ENCODE measurements at places on chromosomes 1 and 21.

DNA sequence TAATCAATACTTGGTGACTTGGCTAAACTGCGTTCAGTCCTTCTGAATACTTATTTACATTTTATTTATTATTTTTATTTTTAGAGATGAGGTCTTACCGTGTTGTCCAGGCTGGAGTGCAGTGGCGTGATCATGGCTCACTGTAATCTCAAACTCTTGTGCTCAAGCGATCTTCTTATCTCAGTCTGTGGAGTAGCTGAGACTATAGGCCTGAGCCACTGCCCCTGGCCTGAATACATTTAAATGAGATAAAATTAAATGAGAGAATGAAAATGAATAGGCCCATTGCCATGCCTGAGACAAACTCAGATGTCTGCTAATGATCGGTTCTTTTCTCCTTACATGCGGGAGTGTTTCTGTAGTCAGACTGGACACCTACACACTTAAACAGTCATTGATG lies 86.0 kb downstream of the GALNT2 start:
- no peak for DNase-seq

DNA sequence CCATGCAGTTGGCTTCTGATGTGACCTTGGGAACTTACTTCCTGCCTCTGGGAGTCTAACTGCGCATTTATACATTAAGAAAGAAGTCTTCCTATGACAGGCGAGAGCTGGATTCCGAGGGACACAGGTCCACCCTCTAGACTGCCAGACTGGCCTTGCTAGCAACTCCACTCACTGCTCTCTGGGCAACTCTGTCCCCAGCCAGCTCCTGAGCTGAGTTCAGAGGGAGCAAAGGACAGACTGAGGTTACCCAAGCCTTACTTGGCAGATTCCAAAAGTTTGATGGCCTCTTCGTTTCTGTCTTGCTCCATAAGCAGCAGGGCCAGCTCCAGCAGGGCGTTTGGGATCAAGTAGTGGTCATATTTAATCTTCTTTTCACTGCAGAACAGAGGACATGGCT lies 41.8 kb downstream of the TTC39A start:
- DNase-seq: no peak

- DNase-seq: no peak
These were observed 23.7 kb downstream of the DHCR24 start for GRCh38 chr1:54863267-54863665.

GRCh38 chr1:193606035-193606434 lies 419.6 kb upstream of the B3GALT2 start:
- DNase-seq: no peak

DNA sequence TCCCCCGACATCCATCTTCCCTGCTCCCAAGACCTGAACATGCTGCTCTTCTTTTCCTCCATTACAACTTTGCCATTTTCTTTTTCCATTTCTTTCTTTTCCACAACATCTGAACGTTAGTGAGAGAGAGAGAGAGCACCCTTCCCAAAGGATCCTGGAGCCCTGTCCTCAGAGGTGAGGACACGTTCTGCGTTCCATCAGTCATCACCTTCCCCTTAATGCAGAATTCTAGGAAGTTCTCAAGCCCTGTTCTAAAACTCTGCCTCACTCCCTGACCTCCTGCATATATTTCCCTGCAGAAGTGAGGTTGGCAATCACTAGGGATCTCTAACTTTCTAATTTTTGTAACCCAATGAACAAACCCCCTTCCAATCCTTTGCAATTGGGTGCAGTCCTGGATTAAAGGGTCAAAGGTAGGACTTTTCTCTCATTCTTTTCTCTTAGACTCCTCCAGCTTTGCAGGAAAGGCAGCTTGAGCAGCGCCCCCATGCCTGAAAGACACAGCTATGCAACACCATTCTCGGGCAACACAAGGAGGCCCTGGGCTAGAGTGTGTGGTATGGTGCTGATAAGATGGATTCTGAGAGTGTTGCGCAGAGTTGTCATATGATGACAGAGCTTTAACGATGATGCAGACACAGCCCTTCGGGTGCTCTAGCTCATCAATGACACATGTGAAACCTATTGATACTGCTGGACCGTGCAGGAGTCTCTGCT lies 59.2 kb upstream of the TNR start:
- DNase-seq: no peak

DNA sequence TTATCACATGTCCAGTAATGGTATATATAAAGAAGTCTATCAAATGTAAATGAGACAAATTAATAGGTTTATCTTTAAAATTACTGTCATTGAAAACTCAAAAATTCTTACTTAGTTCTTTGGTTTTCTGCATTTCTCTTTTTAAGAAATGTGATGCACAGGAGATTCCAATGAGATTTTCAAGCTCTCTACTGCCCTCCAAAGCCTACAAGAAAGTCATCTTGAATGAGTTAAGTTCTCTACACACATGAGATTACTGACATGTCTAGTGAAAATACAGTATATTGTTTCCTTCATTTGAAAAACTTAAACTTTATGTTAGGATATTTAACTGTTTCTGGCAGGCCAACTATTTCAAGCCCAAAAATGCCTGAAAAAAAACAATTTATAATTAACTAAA lies 68.8 kb downstream of the ITGB3BP start:
- no peak for DNase-seq

DNA sequence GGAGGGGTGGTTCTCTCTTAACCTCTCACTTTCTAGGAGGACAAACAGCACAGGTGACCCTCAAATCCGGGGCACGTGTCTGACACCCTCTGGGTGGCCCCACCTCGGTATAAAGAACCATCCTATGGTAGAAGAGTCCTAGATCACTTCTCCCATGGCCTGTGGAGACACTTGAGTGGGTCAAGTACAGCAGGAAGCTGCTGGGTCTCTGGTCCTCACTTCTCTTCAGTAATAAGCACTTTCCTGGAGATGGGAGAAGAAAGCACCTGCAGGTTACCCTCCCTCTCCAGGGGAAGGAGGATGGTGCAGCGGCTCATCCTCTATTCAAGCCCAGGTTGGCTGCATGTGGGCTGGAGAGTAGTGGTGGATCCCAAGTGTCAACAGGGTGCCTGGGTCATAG lies 17.0 kb downstream of the S100A7 start:
- no peak for DNase-seq

DNA sequence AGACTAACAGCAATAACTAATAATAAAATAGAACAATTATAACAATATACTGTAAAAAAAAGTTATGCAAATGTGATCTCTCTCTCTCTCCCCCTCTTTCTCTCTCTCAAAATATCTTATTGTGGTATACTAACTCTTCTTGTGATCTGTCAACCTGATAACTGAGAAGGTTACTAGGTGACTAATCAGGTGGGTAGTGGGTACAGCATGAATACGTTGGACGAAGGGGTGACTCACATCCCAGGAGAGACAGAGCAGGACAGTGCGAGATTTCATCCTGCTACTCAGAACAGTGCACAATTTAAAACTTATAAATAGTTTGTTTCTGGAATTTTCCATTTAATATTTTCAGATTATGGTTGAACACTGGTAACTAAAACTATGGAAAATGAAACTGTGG lies 257.5 kb downstream of the LRRC40 start:
- no peak for DNase-seq

DNA sequence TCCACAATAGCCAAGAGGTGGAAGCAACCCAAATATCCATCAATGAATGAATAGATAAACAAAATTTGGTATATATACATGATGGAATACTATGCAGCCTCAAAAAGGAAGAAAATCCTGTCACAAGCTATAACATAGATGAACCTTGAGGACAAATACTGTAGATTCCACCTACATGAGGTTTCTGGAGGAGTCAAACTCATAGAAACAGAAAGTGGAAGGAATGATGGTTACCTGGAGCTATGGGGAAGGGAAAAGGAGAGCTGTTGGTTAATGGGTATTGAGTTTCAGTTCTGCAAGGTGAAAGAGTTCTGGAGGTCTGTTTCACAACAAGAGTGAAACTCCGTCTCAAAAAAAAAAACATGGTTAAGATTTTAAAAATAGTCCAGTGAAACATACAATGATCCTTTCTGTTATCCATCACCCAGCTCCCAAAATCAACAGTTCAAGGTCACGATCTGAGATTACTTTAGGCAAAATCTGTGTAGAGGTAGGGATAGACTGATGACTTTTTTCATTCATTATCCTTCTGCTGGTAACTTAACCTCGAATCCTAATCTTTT lies 80.8 kb upstream of the HNRNPU start:
- no peak for DNase-seq

- DNase-seq: no peak
These were observed 24.8 kb upstream of the SLC45A1 start for GRCh38 chr1:8293118-8293517.

DNA sequence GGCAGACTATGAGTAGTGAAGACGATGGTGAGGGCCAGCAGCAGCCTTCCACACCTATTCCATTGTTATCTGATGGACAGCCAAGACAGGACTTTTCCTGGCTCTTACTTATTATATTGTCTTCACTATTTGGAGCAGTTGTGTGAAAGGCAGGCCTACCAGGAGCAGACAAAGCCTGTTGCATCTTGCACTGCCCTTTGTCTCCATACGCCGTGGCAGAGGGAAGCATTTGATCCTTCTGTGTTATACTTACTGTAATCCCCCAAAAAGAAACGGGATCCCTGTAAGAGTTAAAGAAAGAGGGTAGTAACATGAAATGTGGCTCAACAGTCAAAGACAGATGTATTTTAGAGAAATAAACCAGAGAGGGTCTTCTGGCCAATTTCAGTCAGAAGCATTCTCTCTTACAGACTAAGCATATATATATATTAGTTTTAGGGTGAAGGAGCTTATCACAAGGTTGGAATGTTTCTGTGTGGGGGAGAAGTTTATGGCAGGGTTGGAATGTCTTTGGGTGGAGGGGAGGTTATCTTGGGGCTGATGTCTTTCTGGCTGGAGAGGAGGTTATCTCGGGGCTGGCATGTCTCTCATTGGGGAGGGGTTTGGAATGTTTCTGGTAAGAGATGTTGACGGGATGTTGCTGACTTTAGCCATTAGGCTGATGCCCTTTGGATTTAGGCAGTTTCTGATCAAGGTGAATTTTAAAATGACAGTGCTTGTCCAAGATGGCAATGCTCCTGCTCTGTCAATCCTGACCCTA lies 23.4 kb upstream of the HSD3B1 start:
- DNase-seq: no peak

- no peak for DNase-seq
These were observed 18.7 kb upstream of the PEX10 start for GRCh38 chr1:2431103-2431502.

GRCh38 chr21:36246080-36246631 lies 73.8 kb upstream of the MORC3 start:
- no peak for DNase-seq

- DNase-seq: no peak
These were observed 311.2 kb downstream of the PTPRC start for GRCh38 chr1:198950036-198950435.

- DNase-seq: no peak
These were observed 107.5 kb downstream of the RGL1 start for GRCh38 chr1:183912265-183912886.

DNA sequence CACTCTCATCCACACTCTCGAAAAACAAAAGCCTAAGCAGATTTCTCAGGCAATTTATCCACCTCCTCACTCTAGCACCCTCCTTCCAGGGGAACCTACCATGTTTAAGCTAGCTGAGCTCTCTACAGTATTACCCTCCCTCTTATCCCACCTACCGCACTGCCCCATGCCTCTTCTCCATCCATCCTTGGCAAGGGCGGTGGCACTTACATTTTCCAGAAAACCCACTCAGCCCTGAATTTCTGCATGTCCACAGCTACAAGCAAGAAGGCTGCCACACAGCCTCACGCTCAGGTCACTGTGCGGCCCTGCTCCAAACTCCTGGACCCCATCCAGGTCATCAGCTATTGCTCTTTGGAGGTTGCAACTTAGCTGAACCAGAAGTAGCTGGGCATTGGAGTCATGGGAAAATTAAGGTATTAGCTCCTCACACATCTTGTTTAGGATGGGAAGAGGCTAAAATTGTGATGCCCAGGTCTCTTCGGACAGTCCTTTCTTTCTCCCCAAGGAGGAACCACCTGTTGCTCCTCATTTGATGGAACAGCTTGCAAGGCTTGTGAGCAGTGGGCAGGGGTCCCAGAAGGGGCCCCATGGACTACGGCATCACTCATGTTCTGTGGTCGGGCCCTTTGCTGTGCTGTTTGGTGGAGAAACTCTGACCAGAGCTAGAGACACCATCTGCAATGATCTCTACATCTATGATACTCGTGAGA lies 1.1 kb downstream of the KLHDC9 start:
- no peak for DNase-seq

DNA sequence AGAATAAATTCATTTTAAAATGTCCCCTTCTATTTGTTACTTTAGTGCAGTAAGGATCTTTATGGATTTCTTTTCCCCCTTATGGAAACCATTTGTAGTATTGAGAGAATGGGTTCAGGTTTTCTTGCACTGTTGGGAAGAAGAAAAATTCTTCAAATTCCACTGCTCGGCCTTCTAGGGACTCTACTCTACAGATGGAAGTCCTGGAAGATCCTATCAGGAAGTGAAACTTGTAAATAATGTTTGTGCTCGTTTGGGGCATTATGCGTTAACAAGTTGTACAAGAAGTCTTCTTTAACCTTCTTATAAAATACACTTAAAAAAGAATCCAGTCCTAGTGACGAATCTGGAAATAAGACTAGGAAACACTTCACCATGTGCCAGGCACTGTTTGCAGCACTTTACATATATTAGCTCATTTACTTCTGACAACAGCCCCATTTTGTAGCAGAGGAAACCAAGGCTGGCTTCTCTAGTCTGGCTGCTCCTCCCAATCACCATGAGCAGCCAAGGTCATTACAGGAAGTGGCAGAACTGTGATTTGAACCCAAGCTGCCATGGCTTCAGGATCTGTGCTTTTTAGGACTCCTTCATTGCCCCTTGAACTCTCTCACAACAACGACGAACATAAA lies 11.8 kb downstream of the LRRC8D start:
- no peak for DNase-seq

DNA sequence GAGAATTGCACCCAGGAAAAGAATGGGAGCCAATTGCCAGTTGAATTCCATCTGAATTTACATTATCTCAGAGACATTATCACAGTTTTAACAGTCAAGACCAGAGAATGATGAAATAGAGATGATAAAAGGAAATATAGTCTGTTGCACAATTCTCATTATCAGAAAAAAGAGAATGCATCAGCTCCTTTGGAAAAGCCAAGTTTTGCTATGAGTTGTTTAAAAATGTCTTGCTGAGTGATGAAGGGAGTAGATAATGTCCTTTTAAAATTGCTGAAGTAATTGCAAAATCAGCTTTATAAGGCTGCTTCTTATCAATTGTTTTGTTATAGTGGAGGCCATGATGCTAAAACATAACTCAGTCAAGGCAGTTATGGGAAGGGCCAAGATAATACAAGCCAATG lies 37.9 kb upstream of the EEIG2 start:
- no peak for DNase-seq

DNA sequence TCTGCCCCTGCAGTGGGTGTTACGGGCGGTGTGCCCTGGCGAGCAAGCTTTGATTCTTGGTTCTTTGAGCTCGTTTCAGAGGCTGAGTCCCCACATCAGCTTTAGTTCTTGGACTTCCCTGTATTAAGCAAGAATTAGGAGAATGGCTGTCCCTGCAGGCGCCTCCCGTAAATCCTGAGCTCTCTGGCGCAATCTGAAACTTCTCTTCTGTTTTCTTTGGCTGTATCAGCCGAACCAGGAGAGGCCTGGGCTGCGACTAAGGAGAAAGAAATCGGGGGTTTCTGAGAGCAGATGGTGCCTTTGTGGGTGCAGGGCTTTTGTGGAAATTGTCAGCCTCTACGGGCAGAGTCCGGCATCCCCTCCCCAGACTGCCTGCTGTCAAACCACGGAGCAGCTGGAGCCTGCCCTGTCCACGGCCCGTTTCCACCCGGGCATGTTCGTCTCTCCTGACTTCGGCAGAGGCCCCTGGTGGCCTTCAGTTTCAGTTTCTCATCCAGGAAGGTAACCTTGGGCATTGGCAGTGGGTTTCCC lies 17.9 kb downstream of the CSTB start:
- no peak for DNase-seq

GRCh38 chr21:35007348-35007747 lies 41.8 kb downstream of the RUNX1 start:
- DNase-seq: no peak
